ENCODE measurements at places on chromosomes 4 and X. TPM values are rescaled to one million over a fixed set of nuclear protein-coding genes. Genes with fewer than 3 reads are reported as not detected.

The MTTP gene
- 0.28 TPM for total RNA-seq

The CCDC160 gene
- total RNA-seq: 0.23 TPM

The NLRP2B gene
- not detected for total RNA-seq

The SHROOM2 gene
- 13.0 TPM for total RNA-seq

The MTNR1A gene
- total RNA-seq: 0.21 TPM

The ELMOD2 gene
- total RNA-seq: 19.1 TPM

The MAGEA8 gene
- total RNA-seq: not detected

The DCAF4L1 gene
- 0.21 TPM for total RNA-seq

The ATP11C gene
- total RNA-seq: 14.5 TPM

The BEX4 gene
- 20.9 TPM for total RNA-seq

The MID2 gene
- total RNA-seq: 10.8 TPM

The CSAG1 gene
- total RNA-seq: not detected

The STBD1 gene
- 2.1 TPM for total RNA-seq

The FAM9A gene
- total RNA-seq: not detected

The CCDC110 gene
- total RNA-seq: 0.05 TPM

Data from airway epithelial cell (primary cell).